ENCODE measurements at places on chromosomes 5 and 9.

DNA sequence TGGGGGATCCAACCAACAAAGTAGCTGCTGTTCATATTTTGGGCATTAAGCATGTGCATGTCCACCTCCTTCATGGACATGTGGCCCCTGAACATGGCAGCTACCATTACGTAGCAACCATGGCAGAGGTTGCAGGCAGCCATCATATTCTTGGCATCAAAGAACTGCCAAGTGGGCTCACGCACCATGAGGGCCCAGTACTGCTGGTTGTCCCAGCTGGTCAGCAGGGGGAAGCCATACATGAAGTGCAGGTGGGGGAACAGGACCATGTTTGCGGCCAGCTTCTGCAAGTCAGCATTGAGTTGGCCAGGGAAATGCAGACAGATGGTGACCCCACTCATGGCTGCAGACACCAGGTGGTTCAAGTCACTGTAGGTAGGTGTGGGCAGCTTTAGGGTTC is 9.5 kb downstream of the MTAP start:
- DNase-seq: no peak

- no peak for DNase-seq
Observed at GRCh38 chr9:2919347-2919746, 75.5 kb upstream of the PUM3 start.

- DNase-seq: no peak
Observed at GRCh38 chr9:17635115-17635890, 56.4 kb downstream of the SH3GL2 start.

GRCh38 chr5:54313311-54314270 is 3.2 kb upstream of the ARL15 start:
- no peak for DNase-seq

DNA sequence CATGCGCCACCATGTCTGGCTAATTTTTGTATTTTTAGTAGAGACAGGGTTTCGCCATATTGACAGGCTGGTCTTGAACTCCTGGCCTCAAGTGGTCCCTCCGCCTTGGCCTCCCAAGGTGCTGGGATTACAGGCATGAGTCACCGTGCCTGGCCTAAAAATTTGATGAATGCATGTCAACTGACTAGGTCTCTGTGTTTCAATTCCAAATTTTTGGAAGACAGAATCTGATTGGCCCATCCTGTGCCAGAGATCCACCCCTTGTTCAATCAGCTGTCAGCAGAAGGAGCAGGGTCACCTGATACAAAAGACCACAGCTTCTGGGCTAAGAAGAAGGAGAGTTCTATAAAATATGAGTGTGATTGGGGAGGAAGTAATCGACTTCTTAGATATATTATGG is 43.5 kb upstream of the COL15A1 start:
- DNase-seq: no peak

- DNase-seq: no peak
Observed at GRCh38 chr5:132787076-132787475, 10.0 kb upstream of the SEPTIN8 start.

DNA sequence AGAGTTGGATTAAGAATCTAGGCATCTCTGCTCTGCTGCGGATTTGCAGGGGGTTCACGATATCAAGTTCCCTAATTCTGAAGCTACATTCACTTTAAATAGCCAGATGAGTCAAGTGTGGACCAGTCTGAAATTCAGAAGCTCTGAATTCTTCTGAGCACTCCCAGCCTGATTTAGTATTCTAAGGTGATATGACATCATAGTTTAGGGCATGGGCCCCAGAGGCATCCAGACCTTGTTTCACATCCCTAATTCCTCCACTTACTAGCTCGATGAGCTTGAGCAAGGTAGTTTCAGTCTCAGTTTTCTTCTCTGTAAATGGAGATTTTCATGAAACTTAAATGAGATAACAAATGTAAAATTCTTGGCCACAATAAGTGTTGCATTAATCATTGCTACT is 65.2 kb downstream of the TMEM167A start:
- no peak for DNase-seq

DNA sequence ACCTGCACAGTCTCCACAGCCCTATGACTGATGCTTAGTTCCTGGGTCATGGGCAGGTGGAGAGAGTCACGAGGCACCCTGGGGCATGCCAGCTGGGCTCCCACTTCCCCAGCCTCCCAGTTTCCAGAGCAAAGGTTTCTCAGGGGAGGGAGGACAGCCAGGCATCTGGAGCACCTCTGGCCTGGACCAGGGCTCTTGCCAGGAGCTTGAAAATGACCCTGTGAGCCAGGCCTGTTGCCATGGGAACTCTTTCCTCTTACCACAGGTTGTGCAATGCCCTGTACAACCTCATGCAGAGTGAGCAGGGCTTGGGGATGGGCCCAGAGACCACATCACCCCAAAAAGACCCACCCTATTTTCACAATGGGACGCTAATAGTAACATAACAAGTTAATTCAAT is 113.1 kb downstream of the PSD2 start:
- DNase-seq: no peak

DNA sequence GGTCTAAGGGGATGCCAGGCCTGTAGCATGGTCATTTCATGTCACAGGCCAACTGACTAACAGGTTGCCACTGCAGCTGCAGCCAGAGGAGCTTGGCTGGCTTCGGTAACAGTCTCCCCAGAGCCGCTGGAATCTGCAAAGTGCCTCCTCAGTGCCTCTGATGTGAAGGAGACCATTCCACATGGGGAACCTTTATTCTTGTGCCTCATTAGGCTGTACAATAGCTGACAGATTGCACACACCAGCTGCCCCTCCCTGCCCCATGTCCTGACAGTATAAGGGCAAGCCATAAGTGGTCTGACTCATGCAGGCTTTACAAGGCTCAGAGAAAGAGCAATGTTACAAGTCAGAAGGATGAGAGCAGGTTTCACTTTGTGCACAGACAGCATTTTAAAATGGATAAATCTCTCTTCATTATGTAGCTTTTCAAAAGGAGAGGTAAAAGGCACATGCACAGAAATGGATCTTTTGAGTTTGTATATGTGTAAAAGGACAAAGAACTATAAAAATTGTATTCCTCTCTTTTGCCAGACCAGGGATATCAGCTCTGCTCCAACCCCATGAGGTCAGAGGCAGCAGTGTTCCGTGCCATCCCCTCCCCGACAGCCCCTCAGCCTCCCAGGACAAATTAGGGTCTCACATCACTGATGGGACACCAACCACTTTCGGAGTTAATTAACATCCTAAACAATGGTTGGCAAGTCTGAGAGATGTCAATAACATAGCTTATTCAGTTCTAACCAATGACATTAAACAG is 467.8 kb downstream of the TMEM232 start:
- no peak for DNase-seq

DNA sequence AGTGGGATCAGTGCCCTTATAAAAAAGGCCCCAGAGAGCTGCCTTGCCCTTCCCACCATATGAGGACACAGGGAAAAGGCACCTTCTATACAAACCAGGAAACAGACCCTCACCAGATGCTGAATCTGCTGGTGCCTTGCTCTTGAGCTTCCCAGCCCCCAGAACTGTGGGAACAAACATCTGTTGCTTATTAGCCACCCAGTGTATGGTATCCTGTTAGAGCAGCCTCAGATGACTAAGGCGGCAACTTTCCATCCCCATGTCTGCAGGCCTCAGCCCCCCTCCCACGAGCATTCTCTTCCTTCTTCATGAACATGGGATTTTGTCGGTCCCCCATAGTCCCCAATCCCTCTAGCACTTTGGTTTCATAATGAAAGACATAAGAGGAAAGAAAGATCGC is 202.5 kb upstream of the GAS1 start:
- DNase-seq: no peak

GRCh38 chr9:89361816-89362646 is 43.7 kb downstream of the SECISBP2 start:
- DNase-seq: no peak

- no peak for DNase-seq
Observed at GRCh38 chr5:102119252-102119651, 176.8 kb downstream of the SLCO4C1 start.

GRCh38 chr5:81171769-81172168 is 61.4 kb upstream of the CKMT2 start:
- no peak for DNase-seq

- DNase-seq: no peak
Observed at GRCh38 chr9:84393266-84393950, 52.9 kb upstream of the SLC28A3 start.

DNA sequence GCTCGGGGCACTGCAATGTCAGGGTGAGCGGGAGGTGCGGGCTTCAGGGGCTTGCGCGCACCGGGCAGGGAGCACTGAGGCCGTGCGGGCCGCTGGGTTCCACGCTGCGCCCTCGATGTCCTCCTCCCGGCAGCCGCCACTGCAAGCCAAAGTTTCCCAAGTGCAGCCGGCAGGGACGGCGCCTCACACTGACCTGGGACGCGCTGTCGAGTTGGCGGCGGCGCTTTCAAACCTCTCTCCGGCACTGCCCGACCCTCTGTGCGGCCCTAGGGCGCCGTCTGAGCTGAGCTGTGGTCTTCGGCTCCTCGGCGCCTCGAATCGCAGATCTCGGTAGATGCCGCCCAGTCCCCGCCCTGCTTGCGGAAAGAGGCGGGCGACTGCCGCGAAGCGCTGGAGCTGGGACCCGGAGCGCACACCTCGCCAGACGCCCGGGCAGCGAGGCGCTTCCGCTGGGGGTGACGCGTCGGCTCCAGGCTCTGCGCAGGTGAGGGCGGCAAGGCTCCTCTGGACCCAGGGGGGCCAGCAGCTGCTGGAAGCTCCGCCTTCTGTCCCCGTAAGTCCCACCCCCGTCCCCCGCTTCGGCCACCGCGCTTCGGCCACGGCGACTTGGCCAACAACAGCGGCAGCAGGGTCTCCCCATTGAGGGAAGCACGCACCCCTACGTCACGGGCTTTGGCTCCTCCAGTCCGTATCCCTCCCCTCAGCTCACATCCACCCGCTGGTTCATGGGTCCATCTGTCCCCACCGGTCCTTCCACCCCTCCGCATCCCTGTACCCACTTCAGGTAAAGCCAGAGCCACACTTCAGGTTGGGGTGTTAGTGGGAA is at the start of gene ANKRD34B:
TSS of gene ANKRD34B (minus strand) at position 320 of the 826 bp plus-strand sequence. CDS start 10,261 bp downstream, outside the sequence.
- peak; percentile 52 for DNase-seq

DNA sequence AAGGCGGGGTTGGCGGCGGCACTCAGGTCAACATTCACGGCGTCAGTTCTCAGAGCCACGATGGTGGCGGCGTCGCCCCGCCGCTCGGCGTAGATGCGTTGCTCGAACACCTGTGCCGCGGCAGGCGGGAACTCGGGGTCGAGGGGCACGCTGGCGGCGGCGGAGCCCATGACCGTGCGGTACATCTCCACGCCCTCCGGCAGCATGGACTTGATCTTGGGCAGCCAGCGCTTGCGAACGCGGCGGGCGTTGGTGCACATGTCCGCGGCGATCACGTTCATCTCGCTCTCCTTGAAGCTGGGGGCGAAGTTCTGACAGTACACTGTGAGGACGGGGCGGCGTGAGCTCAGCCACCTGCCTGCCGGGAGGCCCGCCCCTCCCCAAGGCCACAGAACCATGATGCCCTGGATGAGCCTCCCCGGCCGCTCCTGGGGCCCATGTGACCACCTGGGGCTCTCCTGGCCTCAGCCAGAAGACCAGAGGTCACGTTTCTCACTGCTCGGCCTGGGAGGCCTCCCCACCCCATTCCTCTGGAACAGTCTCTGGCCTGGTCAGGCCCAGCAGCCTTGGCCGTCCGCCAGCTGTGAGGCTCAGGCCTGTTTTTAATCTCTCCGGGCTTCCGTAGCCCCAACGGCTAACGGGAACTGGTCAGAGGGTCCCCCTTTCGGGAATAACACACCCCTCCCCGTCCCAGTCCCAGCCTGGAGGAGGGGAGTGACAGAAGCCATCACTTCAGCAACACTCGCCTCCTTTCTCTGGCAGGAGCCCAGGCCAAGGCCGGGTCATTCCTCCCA is 50.7 kb upstream of the UBAC1 start:
- DNase-seq: no peak

DNA sequence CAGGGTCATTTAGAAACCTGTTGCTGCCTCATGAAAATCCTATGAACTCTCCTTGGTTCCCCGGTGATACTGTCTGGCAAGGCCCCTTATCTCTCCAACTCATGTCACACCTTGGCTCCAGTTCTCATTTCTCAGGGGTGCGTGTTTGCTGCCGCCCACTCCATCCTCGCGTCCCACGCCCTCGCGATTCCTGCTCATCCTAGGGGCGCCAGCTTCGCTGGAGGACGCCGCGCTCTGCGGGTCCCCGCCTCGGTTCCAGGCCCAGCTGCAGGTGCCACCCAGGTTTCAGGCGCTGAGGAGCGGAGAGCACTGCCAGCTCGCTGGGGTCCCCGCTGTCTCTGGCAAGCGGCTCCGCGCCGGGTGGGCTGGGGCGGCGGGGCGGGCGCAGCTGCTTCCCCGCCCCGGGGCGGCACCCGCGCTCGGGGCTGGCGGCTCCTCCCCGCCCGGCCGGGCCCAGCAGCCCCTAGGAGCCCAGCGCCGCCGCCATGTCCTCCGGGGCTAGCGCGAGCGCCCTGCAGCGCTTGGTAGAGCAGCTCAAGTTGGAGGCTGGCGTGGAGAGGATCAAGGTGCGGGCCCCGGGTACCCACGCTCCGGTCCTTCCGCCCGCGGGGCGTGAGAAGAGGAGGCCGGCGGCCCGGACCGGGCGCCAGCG is at the start of gene GNG10:
TSS of gene GNG10 (plus strand) at position 456 of the 652 bp plus-strand sequence. CDS start at position 486, 30 bp downstream.
- DNase-seq: peak; percentile 85

- DNase-seq: no peak
Observed at GRCh38 chr9:79127661-79128060, 444.1 kb upstream of the TLE4 start.

DNA sequence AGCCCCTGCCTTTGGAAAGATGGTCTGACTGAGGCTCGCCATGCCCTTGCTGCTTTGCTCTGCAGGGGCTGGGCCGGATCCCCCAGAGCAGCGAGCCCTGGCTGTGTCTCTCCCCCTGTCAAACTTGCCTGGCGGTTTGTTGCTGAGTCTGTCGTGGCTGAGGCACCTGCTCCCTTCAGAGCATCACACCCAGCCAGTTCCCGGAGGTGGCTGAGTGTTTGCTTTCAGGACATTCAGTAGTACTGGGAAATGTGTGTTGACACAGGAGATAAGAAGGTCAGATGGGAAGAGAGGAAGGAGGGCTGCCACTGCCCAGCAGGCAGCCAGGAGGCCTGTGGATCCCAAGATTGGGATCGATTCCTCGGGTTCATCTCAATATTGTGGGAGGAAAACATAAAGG is 62.9 kb downstream of the GADD45G start:
- DNase-seq: no peak

- DNase-seq: no peak
Observed at GRCh38 chr9:107110153-107110552, 172.9 kb upstream of the RAD23B start.

- DNase-seq: no peak
Observed at GRCh38 chr5:81925009-81925408, 46.8 kb upstream of the ATG10 start.

- no peak for DNase-seq
Observed at GRCh38 chr9:127166651-127167524, 44.5 kb upstream of the ANGPTL2 start.

- DNase-seq: no peak
Observed at GRCh38 chr5:142248853-142249462, 75.9 kb downstream of the SPRY4 start.

- DNase-seq: no peak
Observed at GRCh38 chr5:167710444-167711073, 580.9 kb upstream of the WWC1 start.
